CD4-positive, alpha-beta T cell (primary cell): ENCODE measurements at places on chromosomes 11 and 22. TPM values are rescaled to one million over a fixed set of nuclear protein-coding genes. Genes with fewer than 3 reads are reported as not detected.

OR2AG2 gene
- total RNA-seq, result not detected

INS gene
- total RNA-seq, result not detected

TTC36 gene
- total RNA-seq, result 0.30 TPM

BACE1 gene
- 0.38 TPM for total RNA-seq

CNIH2 gene
- 6.2 TPM for total RNA-seq

PKNOX2 gene
- not detected for total RNA-seq

- no peaks in the 10 kb centered on the region for H3K4me1 ChIP-seq
- no peaks in the 10 kb centered on the region for H3K27me3 ChIP-seq
- H3K36me3 ChIP-seq, result no peaks in the 10 kb centered on the region
- no peak for DNase-seq
- no peak overlapping the region for H3K4me3 ChIP-seq
- H3K27ac ChIP-seq, result no peak overlapping the region
These were observed 324.8 kb downstream of the DYNC2H1 start for GRCh38 chr11:103434073-103434411.

- peak overlapping the region; percentile 50 for H3K4me3 ChIP-seq
- no peaks in the 10 kb centered on the region for H3K27me3 ChIP-seq
- H3K4me1 ChIP-seq, result peaks cover 4% of the 10 kb centered on the region
- H3K27ac ChIP-seq, result no peak overlapping the region
- peak; percentile 56 for DNase-seq
These were observed 8.2 kb downstream of the PTH start for GRCh38 chr11:13487661-13488030.

DNA sequence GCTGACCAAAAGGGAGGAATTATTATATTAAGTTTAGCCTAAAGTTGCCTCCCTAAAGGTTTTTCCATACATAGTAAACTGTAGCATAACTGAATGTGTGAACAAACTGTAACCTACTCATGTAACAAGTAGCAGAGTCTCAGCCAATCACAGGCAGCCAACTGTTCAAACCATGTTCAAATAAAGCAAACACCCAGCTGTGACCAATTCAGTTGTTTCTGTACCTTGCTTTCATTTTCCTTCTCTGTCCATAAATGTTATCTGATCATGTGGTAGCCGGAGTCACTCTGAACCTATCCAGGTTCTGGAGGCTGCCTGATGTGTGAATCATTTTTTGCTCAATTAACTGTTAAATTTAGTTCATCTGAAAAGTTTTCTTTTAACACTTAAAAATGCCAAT, 373.5 kb downstream of the GUCY1A2 start:
- H3K27ac ChIP-seq, result no peak overlapping the region
- H3K36me3 ChIP-seq, result no peaks in the 10 kb centered on the region
- no peak for DNase-seq
- no peaks in the 10 kb centered on the region for H3K27me3 ChIP-seq
- no peaks in the 10 kb centered on the region for H3K4me1 ChIP-seq
- H3K4me3 ChIP-seq, result no peak overlapping the region

DNA sequence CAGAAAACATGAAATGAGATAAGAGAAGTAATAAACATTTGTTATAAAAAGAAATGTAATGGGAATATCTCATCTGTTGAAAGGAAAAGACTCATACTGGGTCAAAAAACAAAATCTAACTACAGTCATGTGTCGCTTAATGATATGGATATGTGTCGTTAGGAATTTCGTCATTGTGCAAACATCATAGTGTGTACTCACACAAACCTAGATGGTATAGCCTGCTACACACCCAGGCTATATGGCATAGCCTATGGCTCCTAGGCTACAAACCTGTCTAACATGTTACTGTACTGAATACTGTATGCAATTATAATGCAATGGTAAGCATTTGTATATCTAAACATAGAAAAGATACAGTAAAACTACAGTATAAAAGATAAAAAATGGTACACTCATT, 89.8 kb upstream of the ZC3H12C start:
- peaks cover 5% of the 10 kb centered on the region for H3K27me3 ChIP-seq
- H3K27ac ChIP-seq, result no peak overlapping the region
- no peak overlapping the region for H3K4me3 ChIP-seq
